Effector memory CD8-positive, alpha-beta T cell (primary cell): ENCODE measurements at places on chromosomes 5 and 9.

DNA sequence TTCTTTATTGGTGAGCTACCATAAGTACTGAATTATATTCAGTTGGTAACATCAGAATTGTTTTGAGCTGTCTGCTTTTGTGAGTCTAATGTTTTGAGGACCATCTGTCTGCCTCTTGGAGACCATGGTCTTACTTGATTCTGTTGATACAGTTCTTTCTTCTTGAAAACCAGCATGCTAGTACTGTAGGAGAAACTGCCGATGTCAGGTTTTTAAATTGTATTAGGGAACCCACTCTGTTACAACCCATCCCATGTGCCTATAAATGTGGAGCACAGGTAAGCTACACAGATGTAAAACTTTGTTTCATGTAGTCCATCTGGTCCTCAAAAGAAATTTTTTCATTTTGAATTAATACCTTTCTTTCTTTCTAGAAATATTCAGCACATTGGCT is 103.4 kb upstream of the DMRTA1 start:
- no peak for DNase-seq

DNA sequence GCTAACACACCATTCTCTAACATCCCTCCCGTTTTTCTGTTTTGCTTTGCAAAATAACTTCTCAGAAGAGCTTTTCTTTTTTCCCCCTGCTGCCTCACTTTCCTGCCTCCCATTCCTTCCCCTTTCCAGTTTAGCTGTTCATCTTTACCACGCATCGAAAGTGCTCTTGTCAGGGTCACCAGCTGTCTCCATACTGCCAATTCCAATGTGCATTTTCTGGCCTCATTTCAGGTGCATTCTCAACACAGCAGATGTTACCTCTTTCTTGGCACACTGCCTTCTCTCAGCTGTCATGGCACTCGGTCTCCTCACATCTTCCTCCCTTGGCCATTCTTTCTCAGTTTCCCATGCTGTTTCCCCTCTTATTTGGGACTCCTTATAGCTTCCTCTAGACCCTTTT is 9.5 kb downstream of the ARSK start:
- DNase-seq, result no peak

DNA sequence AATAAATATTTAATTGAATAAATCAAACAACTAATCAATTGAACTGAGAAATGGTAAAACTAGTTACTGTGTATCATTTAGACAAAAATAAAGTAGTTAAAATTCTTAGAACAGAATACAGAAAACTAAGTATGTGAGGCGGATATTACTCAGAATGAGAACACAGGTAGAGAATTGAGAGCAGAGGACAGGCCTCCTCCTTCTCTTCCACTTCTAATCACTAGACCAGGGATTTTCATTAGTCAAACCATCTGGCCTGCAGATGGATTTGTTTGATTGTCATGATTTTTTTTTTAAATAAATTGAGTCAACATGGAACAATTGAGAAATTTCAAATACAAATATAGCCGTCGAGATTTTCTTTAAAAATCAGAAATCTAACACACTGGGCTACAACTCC is 198.6 kb upstream of the HMHB1 start:
- DNase-seq, result no peak

- no peak for DNase-seq
These were observed 53.2 kb downstream of the NIPAL4 start for GRCh38 chr5:157513182-157513581.

DNA sequence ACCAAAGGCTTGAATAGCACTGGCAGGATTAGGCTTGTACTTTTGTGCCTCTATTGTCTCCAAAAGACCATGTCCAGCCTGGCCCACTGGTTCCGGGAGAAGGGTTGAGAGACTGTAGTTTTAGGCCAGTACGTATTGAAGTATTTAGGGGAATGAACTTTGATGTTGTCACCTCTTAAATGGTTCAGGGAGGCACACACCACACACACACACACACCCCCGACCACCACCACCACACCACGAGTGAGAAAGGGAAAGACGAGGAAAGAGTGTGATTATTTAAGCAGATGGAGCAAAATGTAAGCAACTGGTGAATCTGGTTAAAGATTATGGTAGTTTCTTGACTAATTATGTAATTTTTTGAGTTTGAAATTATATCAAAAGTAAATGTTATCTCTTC is 61.6 kb downstream of the NIPBL start:
- no peak for DNase-seq

- no peak for DNase-seq
These were observed 253.9 kb downstream of the TAF11L14 start for GRCh38 chr5:17888155-17888554.

- DNase-seq, result no peak
These were observed 70.4 kb upstream of the RASEF start for GRCh38 chr9:83133316-83133715.
